ENCODE measurements at places on chromosomes 16 and 17. TPM values are rescaled to one million over a fixed set of nuclear protein-coding genes. Genes with fewer than 3 reads are reported as not detected.

The TRPV3 gene
- total RNA-seq = 1.0 TPM

The CRYBA1 gene
- total RNA-seq = not detected

GRCh38 chr16:35794896-35795295 lies 2335.5 kb downstream of the TP53TG3F start:
- DNase-seq = no peak

- peak; percentile 20 for DNase-seq
Measured at GRCh38 chr16:35142147-35142808, 1682.9 kb downstream of the TP53TG3F start.

DNA sequence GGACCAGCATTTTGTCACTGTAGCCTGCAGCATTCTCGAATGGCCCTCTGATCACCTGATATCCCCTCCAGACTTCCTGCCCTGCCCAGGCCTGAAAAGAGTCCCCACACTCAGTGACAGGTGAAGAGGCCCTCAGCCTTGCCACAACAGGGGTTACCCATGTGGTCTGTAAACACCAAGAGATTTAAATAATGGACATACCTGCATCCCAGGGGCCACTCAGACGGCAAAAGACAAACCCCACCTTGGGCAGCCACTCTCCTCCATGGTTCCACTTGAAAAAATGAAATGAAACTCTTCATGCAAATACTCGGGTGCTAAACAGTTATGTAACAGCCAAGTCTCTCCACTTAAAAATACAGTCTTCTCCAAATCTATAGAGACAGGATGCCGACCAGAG lies 22.9 kb upstream of the PECAM1 start:
- no peak for DNase-seq

- peak; percentile 43 for DNase-seq
Measured at GRCh38 chr17:83198366-83199341, 119.2 kb downstream of the METRNL start.
